ENCODE measurements at places on chromosomes 7 and 10. TPM values are rescaled to one million over a fixed set of nuclear protein-coding genes. Genes with fewer than 3 reads are reported as not detected.

Gene TCAF2
- 0.36 TPM for total RNA-seq

Gene CCDC6
- total RNA-seq = 22.2 TPM

Gene IL15RA
- 3.6 TPM for total RNA-seq

Gene CTAGE15
- not detected for total RNA-seq

Gene TFPI2
- 255 TPM for total RNA-seq

Gene EXOC6
- 19.2 TPM for total RNA-seq

Gene FOXI2
- total RNA-seq = not detected

Gene CYP3A5
- 1.4 TPM for total RNA-seq
